ENCODE measurements at places on chromosomes 16 and 17. TPM values are rescaled to one million over a fixed set of nuclear protein-coding genes. Genes with fewer than 3 reads are reported as not detected.

Gene CENPX
- total RNA-seq, result 39.0 TPM

Gene AURKB
- 34.4 TPM for total RNA-seq

Gene SLC13A2
- not detected for total RNA-seq

Gene TEKT1
- total RNA-seq, result not detected

Gene SLC35G6
- total RNA-seq, result not detected

Gene ADAT1
- 59.7 TPM for total RNA-seq

Gene EVPL
- not detected for total RNA-seq

Gene NACA2
- total RNA-seq, result not detected

Gene HSD17B2
- total RNA-seq, result 1.7 TPM

Gene GINS2
- total RNA-seq, result 13.3 TPM

Gene GUCY2D
- not detected for total RNA-seq

Gene ADAM11
- total RNA-seq, result 0.25 TPM

Gene HBQ1
- total RNA-seq, result 1.5 TPM

Gene NETO2
- total RNA-seq, result 29.6 TPM

Gene C17orf100
- total RNA-seq, result 0.40 TPM

Gene P2RX1
- total RNA-seq, result not detected

Gene PIRT
- not detected for total RNA-seq

Gene ALDH3A2
- 83.8 TPM for total RNA-seq

Gene SAMD14
- total RNA-seq, result 4.1 TPM
